ENCODE measurements at places on chromosomes 2 and 18.

DNA sequence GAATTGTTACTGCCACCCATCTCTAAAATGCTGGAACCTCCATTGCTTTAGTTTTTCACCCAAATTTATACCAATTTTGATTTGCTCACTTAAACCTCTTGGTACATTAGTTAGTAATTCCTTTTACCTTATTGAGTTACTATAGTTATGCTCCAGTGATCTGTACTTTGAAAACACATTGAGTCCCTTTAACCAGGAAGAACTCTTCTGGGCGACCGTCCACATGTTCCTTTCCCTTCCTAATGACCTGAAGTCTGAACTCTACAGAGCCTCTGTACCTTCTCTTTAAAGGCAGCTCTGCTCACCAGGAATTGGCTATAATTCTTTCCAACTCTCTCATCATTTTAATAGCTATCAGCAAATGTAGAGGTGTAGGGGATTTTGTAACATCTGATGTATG, 290.0 kb downstream of the NEDD4L start:
- no peak for DNase-seq

DNA sequence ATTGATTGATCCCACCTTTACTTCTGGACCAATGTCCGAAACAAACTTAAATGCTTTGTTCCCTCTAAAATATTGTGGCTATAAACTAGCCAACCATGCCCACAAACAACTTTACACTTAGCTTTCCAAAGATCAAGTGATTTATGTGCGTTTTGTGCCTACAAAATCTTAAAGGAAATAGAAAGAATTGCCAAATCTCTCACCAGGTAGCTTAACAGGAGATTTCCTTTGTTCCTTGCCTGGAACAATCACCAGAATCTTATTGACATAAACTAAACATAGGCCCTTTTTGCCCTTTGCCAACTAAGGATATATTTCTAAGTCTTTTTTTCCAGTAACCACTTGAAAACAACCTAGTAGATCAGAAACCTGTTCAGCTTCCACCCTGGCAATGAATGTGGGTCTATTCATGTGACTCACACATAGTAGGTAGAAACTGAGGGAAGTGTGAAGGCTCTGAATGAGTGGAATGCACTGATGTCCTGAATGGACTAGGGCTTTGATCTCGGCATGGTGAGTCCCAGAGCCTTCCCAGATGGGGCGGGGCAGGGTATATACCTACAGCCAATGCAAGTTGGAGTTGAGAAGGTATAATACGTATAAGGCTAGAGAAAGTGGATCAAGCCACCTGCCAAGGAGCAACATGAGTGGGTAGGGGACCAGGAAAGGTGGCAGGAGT, 94.6 kb upstream of the PPP1CB start:
- no peak for DNase-seq

- no peak for DNase-seq
Observed at GRCh38 chr2:136207665-136208064, 89.7 kb upstream of the CXCR4 start.

DNA sequence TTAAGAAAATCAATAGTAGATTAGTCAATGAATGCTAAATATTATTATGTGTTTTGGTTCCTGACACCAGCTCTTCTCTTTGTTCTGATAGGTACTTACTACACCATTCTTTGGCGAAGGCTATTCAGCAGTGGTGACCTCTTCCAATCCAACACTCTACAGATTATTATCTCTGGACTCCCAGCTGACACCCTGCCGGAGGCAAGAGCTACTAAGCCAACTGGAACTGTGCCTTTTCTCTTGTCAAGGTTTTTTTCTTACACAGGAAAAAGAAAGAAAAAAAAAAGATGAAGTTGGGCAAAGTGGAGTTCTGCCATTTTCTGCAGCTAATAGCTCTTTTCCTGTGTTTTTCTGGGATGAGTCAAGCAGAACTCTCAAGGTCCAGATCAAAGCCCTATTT, 11.7 kb downstream of the CDH7 start:
- no peak for DNase-seq

- no peak for DNase-seq
Observed at GRCh38 chr2:230921806-230922595, 3.0 kb downstream of the GPR55 start.

- DNase-seq: no peak
Observed at GRCh38 chr18:78268226-78268988, 711.2 kb upstream of the SALL3 start.

DNA sequence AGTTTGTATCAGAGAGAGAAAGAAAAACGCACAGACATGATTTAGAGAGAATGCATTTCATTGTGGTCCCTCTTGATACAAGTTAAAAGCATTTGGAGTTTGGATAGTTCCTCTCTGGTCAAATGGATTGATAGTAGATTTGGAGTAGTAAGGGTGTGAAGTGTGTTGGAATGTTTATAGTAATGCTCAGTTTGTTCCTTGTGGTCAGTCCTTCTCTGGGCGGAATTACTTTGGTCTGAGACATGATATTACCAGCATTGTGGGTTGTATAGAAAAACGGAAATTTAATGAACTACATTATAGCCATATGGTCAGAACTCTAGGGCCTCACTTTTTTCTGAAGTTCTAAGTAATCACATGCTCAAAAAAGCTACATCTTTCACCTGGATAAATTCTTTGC, 178.9 kb downstream of the AGAP1 start:
- DNase-seq: no peak

DNA sequence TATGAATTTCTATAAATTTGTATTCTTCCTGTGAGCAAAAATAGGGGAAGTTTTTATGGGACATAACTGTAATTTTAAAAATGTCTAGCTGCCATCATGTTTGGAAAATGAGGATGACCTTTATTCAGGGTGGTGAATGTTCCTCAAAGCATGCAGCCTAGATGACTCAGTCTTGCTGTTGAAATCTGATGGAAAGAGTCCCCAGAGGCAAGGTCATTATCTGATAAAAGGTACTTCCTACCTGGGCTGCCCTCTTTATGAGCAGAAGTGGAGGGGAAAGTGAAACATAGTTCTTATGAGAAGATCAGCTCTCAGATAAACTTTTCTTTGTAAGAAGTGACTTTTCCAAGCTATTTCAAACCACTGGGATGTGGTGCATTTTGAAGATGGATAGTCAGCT, 1144.7 kb upstream of the PIK3C3 start:
- no peak for DNase-seq

DNA sequence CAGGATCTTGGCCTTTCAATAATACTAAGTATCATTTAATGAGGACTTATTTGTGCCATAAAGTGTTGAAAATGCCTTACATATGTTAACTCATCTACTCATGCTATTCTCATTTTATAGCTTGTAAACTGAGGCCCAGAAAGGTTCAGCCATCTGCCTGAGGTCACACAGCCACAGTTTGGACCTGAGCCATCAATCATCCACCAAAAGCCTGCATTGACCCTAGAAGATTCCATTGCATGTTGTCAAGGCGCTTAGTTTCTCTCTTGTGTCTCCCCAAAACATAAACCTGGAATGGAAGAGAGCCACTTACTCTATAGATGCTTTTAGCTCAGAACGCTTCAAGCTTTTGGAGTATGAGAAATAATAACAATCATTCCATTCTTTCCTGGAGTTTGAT, 26.8 kb downstream of the NPAS2 start:
- no peak for DNase-seq

DNA sequence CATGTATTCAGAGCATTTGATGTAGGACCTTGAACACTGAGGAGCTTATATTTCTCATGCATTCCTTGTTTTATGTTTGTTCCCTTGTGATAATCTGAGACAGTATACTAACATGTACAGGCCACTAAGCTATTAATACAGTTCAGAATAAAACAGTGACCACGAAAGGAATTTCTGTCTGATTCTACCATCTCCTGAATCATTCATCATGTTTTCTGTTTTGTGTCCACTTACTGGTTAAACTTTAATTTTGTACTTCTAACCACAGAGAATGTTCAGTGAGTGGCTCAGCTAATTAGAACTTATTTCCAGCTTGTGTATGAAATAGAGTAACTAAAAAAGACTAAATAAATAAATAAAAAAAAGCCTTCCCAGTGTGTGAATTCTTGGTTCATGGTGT, 110.4 kb downstream of the LRP1B start:
- no peak for DNase-seq

- peak; percentile 80 for DNase-seq
Observed at GRCh38 chr2:61470122-61470951, 550 bp downstream of the USP34 start.

DNA sequence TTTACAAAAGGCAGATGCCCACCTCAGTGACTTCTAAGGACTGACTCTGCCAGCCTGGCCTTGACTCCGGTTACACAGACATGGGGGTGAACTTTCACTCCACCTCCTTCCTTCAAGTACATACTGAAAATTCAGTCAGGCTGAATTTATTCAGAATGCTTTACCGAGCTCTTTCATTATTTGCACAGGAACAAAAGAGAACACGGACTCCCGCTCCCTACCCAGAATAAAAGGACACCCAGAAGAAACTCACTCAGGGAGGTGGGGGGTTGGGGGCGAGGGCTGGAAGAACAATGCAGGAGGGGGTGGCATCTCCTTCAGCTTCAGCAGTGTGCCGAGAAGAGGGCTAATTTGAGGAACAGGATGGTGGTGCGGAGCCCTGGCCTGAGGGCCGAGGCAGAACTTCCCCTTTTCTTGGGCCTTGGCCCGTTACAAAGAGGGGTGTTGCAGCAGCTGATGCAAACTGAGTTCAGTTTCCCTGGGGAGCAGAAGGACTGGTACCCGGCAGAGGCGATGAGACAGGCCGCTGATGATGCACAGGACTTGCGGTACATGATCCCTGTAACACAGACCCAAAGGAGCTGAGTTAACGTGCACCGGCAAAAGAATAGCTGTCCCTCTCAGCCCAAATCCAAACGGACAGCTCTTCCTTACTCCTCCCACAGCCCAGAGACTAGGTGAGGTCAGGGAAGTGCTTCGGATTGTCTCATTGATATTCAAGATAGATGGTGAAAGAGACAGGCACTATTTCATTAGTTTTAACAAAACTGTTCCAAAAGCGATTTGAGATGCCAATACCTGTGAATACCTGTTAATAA, 24.1 kb downstream of the LYPD1 start:
- no peak for DNase-seq

Data from T-helper 9 cell (primary cell).